ENCODE measurements at places on chromosomes 3 and 15. TPM values are rescaled to one million over a fixed set of nuclear protein-coding genes. Genes with fewer than 3 reads are reported as not detected.

Gene IL5RA
- 1.1 TPM for polyA plus RNA-seq

Gene GOLGA6B
- polyA plus RNA-seq, result not detected

DNA sequence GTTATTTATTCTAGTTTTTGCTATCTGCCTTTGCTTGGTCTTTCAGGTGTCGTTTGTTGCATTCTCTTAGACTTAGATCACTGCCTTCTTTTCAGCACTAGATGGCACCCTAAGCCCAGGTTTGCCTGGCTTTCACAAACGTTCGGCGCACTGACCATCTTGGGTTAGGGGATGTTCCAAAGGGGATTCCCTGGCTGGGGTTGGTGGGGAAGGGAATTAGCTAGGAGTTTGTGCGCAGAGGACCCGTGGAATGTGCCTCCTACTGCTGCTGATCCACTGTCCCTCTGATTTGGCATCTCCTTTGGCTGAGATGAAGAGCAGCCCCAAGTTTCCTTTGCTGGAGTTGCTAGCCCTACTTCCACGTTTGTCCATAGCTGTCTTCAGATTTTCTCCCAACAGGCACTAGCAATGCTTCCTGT is 33.9 kb downstream of the PFN2 start:
- peak; percentile 46 for DNase-seq
- peaks cover 4% of the 10 kb centered on the region for H3K4me1 ChIP-seq
- no peaks in the 10 kb centered on the region for H3K27me3 ChIP-seq
- H3K27ac ChIP-seq, result no peak overlapping the region

- H3K36me3 ChIP-seq, result no peaks in the 10 kb centered on the region
- DNase-seq, result no peak
- H3K4me1 ChIP-seq, result no peaks in the 10 kb centered on the region
Measured at GRCh38 chr15:39279311-39279710, 301.6 kb upstream of the THBS1 start.

DNA sequence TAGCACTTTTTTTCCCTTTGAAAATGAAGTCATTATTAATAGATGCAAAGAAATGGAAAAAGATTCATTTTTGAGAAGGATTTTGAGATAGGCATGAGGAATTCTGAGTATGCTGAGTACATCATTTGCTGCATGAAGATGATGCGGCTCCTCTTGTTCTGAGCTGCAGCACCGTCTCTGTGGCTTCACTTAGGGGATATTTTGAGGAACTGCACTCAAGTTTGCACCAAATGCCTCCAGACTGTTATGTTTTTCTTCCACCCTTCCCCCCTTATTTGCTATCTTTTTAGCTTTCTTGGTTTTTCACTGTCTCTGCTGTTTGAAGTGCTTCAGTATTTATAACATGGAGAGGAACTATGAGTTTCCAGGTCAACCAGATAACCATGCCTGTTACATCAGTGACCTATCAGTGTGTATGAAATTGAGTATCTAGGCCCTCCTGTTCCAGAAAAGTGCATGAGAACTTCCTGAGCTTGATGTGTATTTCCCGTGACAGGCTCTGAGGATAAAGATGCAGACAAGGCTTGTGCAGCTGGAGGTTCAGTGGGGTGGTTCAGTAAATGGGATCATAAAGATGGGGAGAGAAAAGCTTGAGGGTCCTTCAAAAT is 128.7 kb downstream of the PDCD6IP start:
- H3K36me3 ChIP-seq, result no peaks in the 10 kb centered on the region
- H3K4me3 ChIP-seq, result no peak overlapping the region
- no peaks in the 10 kb centered on the region for H3K27me3 ChIP-seq

Gene CLDN18
- polyA plus RNA-seq, result not detected

DNA sequence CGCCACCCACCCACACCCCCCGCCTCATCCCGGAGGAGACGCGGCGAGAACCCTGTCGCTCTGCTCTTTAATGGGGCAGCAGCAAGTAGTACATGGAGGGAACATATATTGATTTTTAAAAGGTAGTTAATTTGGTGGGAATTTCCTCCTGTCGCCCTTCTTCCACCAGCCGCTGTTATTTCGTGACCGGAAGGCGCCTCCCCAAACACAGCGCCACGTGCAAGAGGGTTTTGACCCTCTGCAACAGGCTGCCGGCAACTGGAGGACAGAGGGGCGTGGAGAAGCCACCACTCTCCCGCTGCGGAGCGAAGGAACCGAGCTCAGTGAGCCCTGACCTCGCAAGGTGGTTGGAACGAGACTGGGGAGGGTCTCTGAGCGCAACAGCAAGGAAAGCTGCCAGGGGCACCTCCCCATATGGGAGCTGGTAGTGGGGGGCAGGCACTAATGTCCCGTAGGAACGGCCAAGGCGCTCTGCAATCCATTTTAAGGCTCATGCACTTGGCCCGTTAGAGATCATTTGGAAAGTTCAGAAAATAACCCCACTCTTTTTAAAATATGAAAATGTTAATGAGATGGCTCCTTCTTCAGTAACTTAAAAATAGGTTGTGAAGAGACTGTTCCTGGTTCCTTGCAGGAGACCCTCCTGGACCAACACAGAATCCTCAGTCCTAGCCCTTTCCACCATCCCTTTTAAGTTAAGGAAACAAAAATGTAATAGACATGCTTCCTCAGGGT is 4.3 kb downstream of the ONECUT1 start:
- DNase-seq, result no peak
- no peaks in the 10 kb centered on the region for H3K36me3 ChIP-seq
- peaks cover 70% of the 10 kb centered on the region for H3K27me3 ChIP-seq
- no peak overlapping the region for H3K4me3 ChIP-seq
- no peak overlapping the region for H3K27ac ChIP-seq

- no peak overlapping the region for H3K27ac ChIP-seq
- DNase-seq, result no peak
- H3K4me3 ChIP-seq, result no peak overlapping the region
- H3K4me1 ChIP-seq, result no peaks in the 10 kb centered on the region
- no peaks in the 10 kb centered on the region for H3K27me3 ChIP-seq
Measured at GRCh38 chr3:181369637-181370036, 342.1 kb upstream of the SOX2 start.

GRCh38 chr15:98874773-98875172 is 132.8 kb downstream of the PGPEP1L start:
- DNase-seq, result no peak
- H3K27ac ChIP-seq, result no peak overlapping the region
- H3K4me1 ChIP-seq, result no peaks in the 10 kb centered on the region
- no peaks in the 10 kb centered on the region for H3K27me3 ChIP-seq
- H3K36me3 ChIP-seq, result no peaks in the 10 kb centered on the region

- H3K27ac ChIP-seq, result no peak overlapping the region
- H3K4me3 ChIP-seq, result no peak overlapping the region
- no peaks in the 10 kb centered on the region for H3K4me1 ChIP-seq
- H3K27me3 ChIP-seq, result no peaks in the 10 kb centered on the region
Measured at GRCh38 chr3:107740992-107741896, 218.5 kb downstream of the BBX start.

- H3K4me3 ChIP-seq, result no peak overlapping the region
- no peaks in the 10 kb centered on the region for H3K36me3 ChIP-seq
- H3K4me1 ChIP-seq, result peaks cover 4% of the 10 kb centered on the region
- no peaks in the 10 kb centered on the region for H3K27me3 ChIP-seq
Measured at GRCh38 chr15:66959066-66959465, 106.3 kb upstream of the SMAD3 start.

Gene LAMB2
- not detected for polyA plus RNA-seq

GRCh38 chr15:59369597-59369996 is 3.1 kb downstream of the MYO1E start:
- H3K27ac ChIP-seq, result no peak overlapping the region
- peaks cover 14% of the 10 kb centered on the region for H3K27me3 ChIP-seq
- no peak overlapping the region for H3K4me3 ChIP-seq
- peaks cover 16% of the 10 kb centered on the region for H3K4me1 ChIP-seq
- no peak for DNase-seq

GRCh38 chr15:22968366-22968765 is 11.8 kb downstream of the CYFIP1 start:
- H3K4me1 ChIP-seq, result no peaks in the 10 kb centered on the region
- H3K4me3 ChIP-seq, result no peak overlapping the region
- no peak for DNase-seq
- no peaks in the 10 kb centered on the region for H3K36me3 ChIP-seq

GRCh38 chr3:150806185-150806835 is 43.3 kb upstream of the SIAH2 start:
- no peaks in the 10 kb centered on the region for H3K36me3 ChIP-seq
- no peaks in the 10 kb centered on the region for H3K27me3 ChIP-seq
- H3K4me1 ChIP-seq, result no peaks in the 10 kb centered on the region
- no peak overlapping the region for H3K27ac ChIP-seq

Gene SECISBP2L
- 22.3 TPM for polyA plus RNA-seq

- H3K36me3 ChIP-seq, result no peaks in the 10 kb centered on the region
- no peak overlapping the region for H3K27ac ChIP-seq
- H3K4me3 ChIP-seq, result no peak overlapping the region
- DNase-seq, result peak; percentile 53
Measured at GRCh38 chr3:18556503-18557135, 131.5 kb upstream of the SATB1 start.

Gene NANOGP8
- polyA plus RNA-seq, result not detected

- H3K27me3 ChIP-seq, result no peaks in the 10 kb centered on the region
- peaks cover 8% of the 10 kb centered on the region for H3K4me1 ChIP-seq
- H3K36me3 ChIP-seq, result no peaks in the 10 kb centered on the region
- no peak for DNase-seq
Measured at GRCh38 chr15:77497942-77498361, 77.3 kb downstream of the HMG20A start.

DNA sequence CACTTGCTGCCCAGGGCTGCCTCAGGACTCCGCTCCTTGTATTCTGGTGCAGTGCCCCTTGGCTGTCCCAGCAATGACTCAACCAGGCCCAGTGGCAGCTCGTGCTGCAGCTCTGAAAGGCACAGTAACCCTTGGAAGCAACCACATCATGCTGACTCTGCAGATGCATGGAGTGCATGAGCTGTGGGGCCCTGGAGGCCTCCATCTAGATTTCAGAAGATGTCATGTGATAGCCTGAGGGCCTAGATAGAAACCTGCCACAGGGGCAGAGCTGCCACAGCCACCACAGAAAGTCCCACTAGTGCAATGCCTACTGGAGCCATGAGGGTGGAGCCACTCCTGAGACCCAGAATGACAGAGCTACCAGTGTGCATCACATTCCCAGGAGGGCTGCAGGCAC is 117.1 kb upstream of the SMAD3 start:
- H3K27me3 ChIP-seq, result no peaks in the 10 kb centered on the region
- no peak for DNase-seq
- no peaks in the 10 kb centered on the region for H3K36me3 ChIP-seq
- no peak overlapping the region for H3K4me3 ChIP-seq
- no peak overlapping the region for H3K27ac ChIP-seq

GRCh38 chr3:20022954-20023622 is 11.0 kb upstream of the PP2D1 start:
- peaks cover 4% of the 10 kb centered on the region for H3K4me1 ChIP-seq
- no peak overlapping the region for H3K27ac ChIP-seq
- H3K4me3 ChIP-seq, result no peak overlapping the region
- no peaks in the 10 kb centered on the region for H3K27me3 ChIP-seq
- no peaks in the 10 kb centered on the region for H3K36me3 ChIP-seq

Gene FBXO40
- 0.08 TPM for polyA plus RNA-seq

Gene FYCO1
- 10.8 TPM for polyA plus RNA-seq

Gene BFSP2
- polyA plus RNA-seq, result 0.86 TPM

Gene NDUFB5
- 121 TPM for polyA plus RNA-seq

GRCh38 chr3:153624310-153625030 is 462.4 kb downstream of the RAP2B start:
- DNase-seq, result peak; percentile 59
- no peaks in the 10 kb centered on the region for H3K36me3 ChIP-seq
- no peak overlapping the region for H3K4me3 ChIP-seq
- H3K4me1 ChIP-seq, result peaks cover 84% of the 10 kb centered on the region
- H3K27ac ChIP-seq, result peak overlapping the region; percentile 19
- H3K27me3 ChIP-seq, result no peaks in the 10 kb centered on the region

GRCh38 chr3:177201700-177202397 is 4.6 kb upstream of the TBL1XR1 start:
- no peaks in the 10 kb centered on the region for H3K36me3 ChIP-seq
- peak overlapping the region; percentile 4 for H3K4me3 ChIP-seq
- H3K4me1 ChIP-seq, result peaks cover 46% of the 10 kb centered on the region
- DNase-seq, result peak; percentile 83
- no peaks in the 10 kb centered on the region for H3K27me3 ChIP-seq

- no peak for DNase-seq
- H3K27me3 ChIP-seq, result no peaks in the 10 kb centered on the region
- H3K36me3 ChIP-seq, result no peaks in the 10 kb centered on the region
- no peaks in the 10 kb centered on the region for H3K4me1 ChIP-seq
Measured at GRCh38 chr3:111200027-111200426, 128.4 kb downstream of the NECTIN3 start.

GRCh38 chr3:7015683-7016440 is 154.9 kb downstream of the GRM7 start:
- H3K4me3 ChIP-seq, result no peak overlapping the region
- DNase-seq, result no peak
- H3K36me3 ChIP-seq, result no peaks in the 10 kb centered on the region
- H3K4me1 ChIP-seq, result no peaks in the 10 kb centered on the region
- H3K27ac ChIP-seq, result no peak overlapping the region

Gene AGBL1
- not detected for polyA plus RNA-seq

DNA sequence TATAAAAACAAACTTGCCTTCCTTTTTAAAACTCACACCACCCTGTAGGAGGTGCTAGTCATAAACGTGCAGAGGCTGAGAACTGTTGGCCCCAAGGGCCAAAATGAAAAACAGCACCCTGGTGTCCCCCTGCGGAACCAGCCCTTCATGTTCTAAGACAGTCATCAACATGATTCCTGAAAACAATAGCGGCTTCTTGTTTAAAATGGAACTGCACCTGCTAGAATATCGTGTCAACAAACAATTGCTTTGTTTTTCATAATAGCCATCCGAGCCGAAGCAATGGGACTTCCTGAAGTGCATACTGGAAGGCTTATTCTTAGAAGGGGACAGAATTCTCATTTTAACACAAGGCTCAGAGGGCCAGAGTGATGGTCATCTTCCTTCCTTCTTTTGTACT is 43.7 kb downstream of the MECOM start:
- no peaks in the 10 kb centered on the region for H3K36me3 ChIP-seq
- no peak overlapping the region for H3K4me3 ChIP-seq
- no peaks in the 10 kb centered on the region for H3K4me1 ChIP-seq

Gene UCN2
- not detected for polyA plus RNA-seq

- no peak for DNase-seq
- no peak overlapping the region for H3K4me3 ChIP-seq
- no peak overlapping the region for H3K27ac ChIP-seq
- H3K36me3 ChIP-seq, result no peaks in the 10 kb centered on the region
Measured at GRCh38 chr3:140177943-140178342, 243.0 kb downstream of the CLSTN2 start.

Gene ISLR
- not detected for polyA plus RNA-seq

GRCh38 chr15:51067510-51067909 is 27.2 kb downstream of the TNFAIP8L3 start:
- H3K36me3 ChIP-seq, result no peaks in the 10 kb centered on the region
- DNase-seq, result no peak
- H3K4me1 ChIP-seq, result no peaks in the 10 kb centered on the region

DNA sequence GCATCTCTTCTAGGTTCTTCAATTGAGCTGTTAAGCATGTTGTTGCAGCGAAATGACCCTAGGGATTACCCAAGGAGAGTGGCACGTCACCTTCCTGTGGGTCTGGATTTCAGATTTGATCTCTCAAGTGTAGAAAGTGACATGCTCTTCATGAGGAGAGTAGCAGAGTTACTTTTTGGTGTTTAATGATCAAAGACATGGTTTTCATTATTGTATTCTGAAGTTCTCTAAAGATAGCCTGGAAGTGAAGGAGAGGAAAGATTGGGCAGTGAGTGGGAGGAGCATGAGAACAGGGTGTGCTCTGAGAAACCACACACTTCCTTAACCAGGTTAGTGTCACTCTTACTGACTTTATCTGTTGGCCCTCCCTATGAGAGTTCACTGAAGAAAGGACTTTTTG is 153.6 kb downstream of the AKAP13 start:
- DNase-seq, result peak; percentile 40
- H3K4me3 ChIP-seq, result no peak overlapping the region

GRCh38 chr3:71400986-71401451 is 182.5 kb downstream of the FOXP1 start:
- H3K36me3 ChIP-seq, result no peaks in the 10 kb centered on the region
- no peaks in the 10 kb centered on the region for H3K27me3 ChIP-seq
- H3K27ac ChIP-seq, result no peak overlapping the region
- no peak for DNase-seq
- peaks cover 48% of the 10 kb centered on the region for H3K4me1 ChIP-seq
